ENCODE measurements at places on chromosomes 16 and 17.

- no peak for DNase-seq
These were observed 42.4 kb downstream of the C16orf95 start for GRCh38 chr16:87274794-87275193.

- no peak for DNase-seq
These were observed 1.2 kb upstream of the CYB5B start for GRCh38 chr16:69423189-69423588.

DNA sequence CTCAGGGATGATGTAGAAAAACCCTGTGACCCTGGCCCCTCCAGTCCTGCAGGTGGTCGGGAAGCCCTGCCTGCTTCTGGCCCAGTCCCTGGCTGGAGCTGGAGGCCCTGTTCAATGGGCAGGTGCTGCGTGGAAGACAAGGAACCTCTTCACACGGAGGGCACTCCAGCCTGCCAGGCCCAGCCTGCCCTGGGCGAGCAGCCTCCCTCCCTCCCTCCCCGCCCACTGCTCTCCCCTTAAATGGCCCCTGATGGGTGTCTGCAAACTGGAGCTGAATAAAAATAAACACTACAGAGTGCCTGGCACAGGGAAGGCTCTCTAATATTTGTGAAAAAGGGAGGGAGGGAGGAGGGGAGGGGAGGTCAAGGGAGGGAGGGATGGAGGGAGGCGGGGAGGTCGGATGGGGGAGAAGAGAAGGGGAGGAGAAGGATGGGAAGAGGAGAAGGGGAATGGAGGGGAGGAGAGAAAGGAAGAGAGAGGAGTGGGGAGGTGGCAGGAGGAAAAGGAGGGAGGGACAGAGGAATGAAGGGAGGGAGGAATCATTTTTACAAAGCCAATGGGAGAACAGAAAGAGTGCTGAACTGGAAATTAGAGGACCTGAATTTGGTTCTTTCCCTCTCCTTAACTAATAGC is 222.8 kb upstream of the TNRC6C start:
- DNase-seq = no peak

DNA sequence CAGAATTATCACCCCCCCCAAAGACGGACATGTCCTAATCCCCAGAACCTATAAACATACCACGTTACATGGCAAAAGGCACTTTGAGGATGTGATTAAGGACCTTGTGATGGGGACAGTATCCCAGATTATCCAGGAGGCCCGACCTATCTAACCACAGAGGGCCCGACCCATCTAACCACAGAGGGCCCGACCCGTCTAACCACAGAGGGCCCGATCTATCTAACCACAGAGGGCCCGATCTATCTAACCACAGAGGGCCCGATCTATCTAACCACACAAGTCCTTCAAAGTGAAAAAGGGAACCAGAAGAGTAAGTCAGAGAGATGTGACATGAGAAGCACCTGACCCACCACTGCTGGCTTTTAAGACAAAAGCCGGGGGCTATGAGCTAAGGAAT is 56.8 kb downstream of the ANKFY1 start:
- DNase-seq = no peak

- no peak for DNase-seq
These were observed 26.1 kb downstream of the GLG1 start for GRCh38 chr16:74580833-74581232.

GRCh38 chr17:57424777-57425188 is 168.5 kb downstream of the MSI2 start:
- DNase-seq = no peak

DNA sequence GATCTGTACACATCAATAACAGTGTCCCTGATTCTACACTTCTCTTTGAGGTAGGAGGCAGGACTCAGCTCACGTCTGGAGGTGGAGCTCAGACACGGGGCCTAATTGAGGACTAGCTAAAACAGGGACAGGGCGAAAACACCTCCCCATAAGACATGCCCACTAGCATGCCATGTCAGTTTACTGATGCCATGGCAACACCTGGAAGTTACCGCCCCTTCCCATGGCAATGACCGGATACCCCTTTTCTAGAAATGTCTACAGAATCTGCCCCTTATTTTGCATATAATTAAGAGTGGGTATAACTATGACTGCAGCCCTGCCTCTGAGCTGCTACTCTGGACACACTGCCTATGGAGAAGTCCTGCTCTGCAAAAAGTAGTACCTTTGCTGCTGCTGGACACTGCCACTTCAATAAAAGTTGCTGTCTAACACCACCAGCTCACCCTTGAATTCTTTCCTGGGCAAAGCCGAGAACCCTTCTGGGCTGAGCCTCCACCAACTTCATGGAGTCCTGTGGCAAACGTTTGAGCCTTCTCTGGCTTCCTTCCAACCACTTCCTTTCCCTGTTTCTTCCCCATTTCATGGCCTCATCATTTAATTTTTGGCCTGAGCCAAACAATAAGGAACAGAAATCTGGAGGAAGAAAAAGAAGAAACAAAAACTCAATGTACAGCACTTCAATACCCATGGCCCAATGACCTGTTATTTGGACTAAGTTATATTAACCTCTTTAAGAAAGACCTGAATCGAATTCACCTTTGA is 21.0 kb downstream of the PHB1 start:
- DNase-seq = no peak

- DNase-seq = peak; percentile 31
These were observed 986 bp downstream of the HAPSTR1 start for GRCh38 chr16:9092282-9092977.

DNA sequence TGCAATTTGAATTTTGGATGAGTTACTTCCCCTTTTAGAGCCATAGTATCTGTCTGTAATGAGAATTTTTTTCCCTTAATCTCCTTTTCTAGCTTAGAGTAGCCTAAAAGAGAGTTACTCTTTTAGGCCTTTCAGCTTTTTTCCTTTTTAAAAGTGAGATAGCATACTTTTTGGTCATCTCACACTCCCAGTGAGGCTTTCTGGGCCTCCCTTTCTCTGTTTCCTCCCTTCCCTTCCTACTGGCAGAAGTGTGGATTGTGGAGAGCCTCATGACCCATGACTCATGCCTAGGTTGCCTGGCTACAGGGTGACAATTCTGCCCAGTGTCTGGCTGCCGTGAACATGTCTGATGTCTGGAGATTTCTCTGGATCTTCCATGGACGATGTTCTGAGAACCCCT is 15.2 kb downstream of the KRT23 start:
- DNase-seq = no peak

GRCh38 chr16:58661199-58661830 is 23.3 kb downstream of the SLC38A7 start:
- peak; percentile 51 for DNase-seq

DNA sequence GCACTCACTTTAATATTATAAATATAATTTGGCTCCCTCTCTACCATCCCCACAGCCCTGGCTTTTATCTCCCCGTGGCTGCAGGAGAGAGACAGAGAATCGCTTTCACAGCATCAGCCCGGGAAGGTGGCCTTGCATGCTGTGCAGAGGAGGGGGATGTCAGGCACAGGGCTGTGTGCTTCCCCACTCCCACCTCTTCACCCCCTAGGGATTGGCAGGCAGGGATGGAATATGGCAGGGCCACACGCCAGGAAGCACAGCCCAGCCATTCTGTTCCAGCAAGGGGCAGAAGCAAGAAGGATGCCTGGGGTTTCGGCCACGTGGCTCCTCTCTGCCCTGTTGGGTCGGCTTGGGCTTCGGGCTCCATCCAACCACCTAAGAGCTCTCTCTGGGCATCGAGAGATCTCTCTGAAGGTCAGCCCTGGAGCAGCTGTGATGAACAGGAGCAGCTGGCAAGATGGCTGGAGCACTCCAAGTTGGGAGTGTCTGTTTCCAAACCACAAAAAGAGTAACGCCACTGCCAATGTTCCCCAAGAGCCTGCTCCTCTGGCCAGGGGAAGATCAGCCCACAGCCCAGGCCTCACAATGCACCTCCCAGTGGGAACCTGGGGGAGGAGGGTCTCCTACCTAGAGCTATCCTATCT is 223.2 kb downstream of the C16orf78 start:
- DNase-seq = no peak

DNA sequence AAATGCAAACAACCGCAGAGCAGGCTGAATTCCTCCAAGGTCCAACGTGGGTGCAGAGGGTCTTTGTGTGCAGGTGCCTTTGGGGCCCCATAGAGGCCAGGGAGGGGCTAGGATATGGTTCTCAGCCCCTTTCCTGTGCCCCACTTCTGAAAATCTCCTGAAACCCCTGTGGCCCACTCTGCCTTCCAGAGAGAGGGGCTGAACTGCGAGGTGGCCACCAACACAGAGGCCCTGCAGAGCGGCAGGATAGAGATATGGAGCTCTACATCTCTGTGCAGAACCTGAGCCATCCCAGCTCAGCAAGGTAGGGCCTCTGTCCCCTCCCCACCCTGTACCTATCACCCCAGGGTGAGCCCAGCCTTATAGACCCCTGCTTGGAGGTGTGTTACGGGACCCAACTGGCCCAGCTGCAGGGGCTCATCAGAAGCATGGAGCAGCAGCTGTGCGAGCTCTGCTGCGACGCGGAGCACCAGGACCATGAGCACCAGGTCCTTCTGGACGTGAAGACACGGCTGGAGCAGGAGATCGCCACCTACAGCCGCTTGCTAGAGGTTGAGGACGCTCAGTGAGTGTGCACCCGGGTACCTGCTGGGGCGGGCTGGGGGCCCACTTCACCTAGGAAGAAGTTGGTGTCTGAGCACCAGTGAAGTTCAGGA is 5.5 kb downstream of the USP6 start:
- no peak for DNase-seq

DNA sequence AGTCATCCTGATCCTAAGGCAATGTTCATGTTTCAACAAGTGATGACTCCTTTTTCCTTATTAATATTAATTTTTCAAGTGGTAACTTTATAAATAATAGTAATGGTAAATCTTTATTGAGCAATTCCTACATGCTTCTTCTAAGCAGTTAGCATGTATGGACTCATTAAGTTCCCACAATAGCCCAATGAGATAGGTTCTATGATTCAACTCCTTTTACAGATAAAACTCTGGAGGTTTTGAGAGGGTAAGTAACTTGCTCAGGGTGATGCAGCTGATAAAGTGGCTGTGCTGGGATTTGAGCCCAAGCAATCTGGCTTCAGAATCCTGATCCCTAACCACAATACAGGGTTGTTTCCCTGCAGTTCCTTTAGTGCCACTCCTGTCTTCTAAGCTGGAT is 25.3 kb downstream of the SLC47A1 start:
- no peak for DNase-seq

GRCh38 chr16:89017543-89018281 is 40.7 kb upstream of the CBFA2T3 start:
- no peak for DNase-seq

DNA sequence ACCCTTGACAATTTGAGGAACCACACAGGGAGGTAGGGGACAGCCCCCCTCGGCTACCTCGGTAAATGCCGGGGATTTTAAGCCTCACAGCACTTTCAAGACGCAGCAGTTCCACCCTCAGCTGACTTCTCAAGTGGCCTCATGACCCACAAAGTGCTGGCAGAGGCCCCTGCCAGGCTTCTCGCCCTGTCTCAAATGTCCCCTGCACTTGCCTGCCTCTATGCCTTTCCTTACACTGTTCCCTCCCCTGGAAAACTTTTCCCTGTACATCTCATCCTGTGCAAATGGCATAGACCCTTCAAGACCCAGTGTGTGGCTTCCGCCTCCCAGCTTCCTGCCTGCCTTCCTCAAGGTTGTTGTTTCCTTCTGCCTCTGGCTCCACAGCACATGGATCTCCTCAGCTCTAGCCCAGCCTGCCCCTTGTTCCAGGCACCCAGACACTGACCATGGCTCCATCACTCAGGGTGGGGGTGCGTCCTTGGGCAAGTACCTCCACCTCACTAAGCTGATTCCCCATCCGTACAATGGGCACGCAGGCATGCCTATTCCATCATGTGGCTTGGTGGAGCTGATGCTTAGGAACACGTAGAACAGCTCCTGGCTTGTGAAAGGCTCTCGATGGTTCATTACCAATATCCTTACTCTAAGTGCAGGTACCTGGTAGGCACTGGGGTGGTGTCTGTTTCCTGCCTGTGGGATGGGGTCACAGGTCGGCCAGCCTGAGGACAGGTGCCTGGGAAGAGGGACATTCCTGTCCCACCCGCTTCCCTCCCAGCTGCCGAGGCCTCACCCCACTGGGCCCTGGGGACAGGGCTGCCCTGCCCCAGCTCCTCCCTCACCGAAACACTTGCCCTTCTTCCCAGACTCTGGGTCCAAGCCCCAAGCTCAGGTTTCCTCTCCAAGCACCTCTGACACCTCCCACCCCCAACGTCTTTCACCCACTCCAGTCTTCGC is 24.0 kb downstream of the MMP15 start:
- no peak for DNase-seq

- DNase-seq = no peak
These were observed 92.4 kb upstream of the NACA2 start for GRCh38 chr17:61683466-61683865.

GRCh38 chr16:17396762-17397498 is 73.8 kb downstream of the XYLT1 start:
- DNase-seq = no peak

GRCh38 chr17:37570527-37571093 is 38.6 kb downstream of the SYNRG start:
- DNase-seq = peak; percentile 48

- no peak for DNase-seq
These were observed 5.9 kb downstream of the GTF3C1 start for GRCh38 chr16:27543801-27544200.

GRCh38 chr17:74527081-74527480 is 4.2 kb downstream of the CD300LB start:
- no peak for DNase-seq

GRCh38 chr17:10518271-10519037 is at the start of gene MYH1:
Gene MYH1 (minus strand): TSS chr17:10518542. CDS start chr17:10516642, 1,900 bp downstream.
- no peak for DNase-seq

DNA sequence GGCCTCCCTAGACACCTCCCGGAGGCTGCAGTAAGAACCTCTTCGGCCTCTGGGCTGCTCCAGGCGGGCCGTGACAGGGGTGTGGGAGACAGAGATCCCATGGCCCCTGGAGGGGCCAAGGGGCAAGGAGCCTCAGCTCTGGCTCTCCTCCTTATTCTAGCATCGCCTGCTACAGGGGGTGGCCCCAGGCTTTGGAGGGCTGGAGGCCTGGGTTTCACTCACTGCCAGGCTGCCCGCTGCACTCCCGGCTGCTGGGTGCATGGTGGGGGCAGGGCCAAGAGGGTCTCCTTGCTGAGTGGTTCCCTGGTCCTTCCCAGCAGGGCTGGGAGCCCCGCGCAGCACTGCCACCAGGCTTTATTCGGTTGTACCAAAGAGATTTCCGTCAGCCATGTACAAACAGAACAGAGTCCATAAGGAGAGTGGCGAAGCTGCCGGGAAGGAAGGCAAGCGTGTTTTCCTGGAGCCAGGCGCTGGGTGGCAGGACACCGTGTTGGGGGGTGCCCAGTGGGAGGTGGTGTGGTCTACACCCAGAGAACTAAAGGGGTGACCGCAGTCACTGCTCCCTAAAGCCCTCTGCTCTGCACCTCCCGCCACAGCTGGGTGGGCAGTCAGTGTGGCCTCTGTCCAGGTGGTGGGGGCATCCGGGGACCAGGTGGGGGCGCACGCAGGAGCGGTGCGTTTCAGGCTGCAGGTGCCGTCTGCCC is 2.0 kb downstream of the NPB start:
- no peak for DNase-seq

- DNase-seq = peak; percentile 49
These were observed 68.1 kb upstream of the SEC14L1 start for GRCh38 chr17:77072670-77073069.

GRCh38 chr16:1645914-1646525 is 32.1 kb upstream of the JPT2 start:
- peak; percentile 78 for DNase-seq
